GM13976 (cell line): ENCODE measurements at places on chromosomes 5 and 9.

- no peak for DNase-seq
Observed at GRCh38 chr5:75922480-75922879, 160.7 kb upstream of the SV2C start.

- DNase-seq: no peak
Observed at GRCh38 chr9:24464319-24464951, 81.3 kb downstream of the IZUMO3 start.

DNA sequence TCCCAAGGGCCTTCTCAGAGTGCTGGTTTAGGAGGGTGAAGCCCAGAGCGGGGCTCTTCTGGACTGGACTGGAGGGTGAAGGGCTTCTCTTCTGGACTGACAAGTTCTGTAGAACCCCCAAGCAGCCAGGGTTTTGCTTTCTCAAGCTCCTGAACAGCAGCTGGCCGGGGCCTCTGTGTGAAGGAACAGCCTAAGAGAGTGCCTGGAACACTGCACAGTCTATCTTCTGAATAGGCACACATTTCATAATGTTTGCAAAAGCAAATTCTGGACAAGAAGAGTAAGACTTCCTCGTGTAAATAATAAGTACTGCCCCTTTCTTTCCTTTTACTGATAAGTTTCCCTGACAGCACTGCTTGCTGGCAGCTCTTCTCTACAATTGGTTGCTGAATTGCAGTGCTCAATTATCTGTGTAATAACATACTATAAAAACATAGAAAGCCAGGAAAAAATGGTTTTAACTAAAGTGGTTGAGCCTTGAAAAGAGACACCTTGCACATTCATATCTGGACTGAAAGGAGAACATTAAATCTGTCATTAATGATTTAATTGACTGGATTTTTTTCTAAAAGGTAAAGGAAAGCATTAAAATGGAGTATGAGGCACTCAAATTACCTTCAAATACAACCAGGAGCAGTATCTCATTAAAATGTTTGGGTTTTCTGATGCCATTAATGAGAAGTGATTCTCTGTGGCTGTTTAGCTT lies 20.5 kb downstream of the MAST4 start:
- DNase-seq: no peak

GRCh38 chr5:151005187-151005949 lies 15.0 kb upstream of the GPX3 start:
- DNase-seq: no peak

GRCh38 chr5:66813306-66813705 lies 217.1 kb downstream of the MAST4 start:
- no peak for DNase-seq
